ENCODE measurements at places on chromosomes 2 and 18. TPM values are rescaled to one million over a fixed set of nuclear protein-coding genes. Genes with fewer than 3 reads are reported as not detected.

The TTC21B gene
- total RNA-seq: 68.3 TPM

The IL18R1 gene
- under 0.01 TPM for total RNA-seq

The TUBA4B gene
- not detected for total RNA-seq

The COL4A4 gene
- 0.78 TPM for total RNA-seq

The SLC9A4 gene
- 0.62 TPM for total RNA-seq

The SERPINB2 gene
- total RNA-seq: 0.62 TPM

The DUSP2 gene
- total RNA-seq: 7.3 TPM

The R3HDM1 gene
- total RNA-seq: 360 TPM

The CPLX4 gene
- total RNA-seq: not detected

The COA5 gene
- 61.0 TPM for total RNA-seq

The LOXL3 gene
- total RNA-seq: 16.1 TPM

The EPAS1 gene
- total RNA-seq: 6.1 TPM

The PDIA6 gene
- 102 TPM for total RNA-seq

The FAM124B gene
- 7.8 TPM for total RNA-seq

The NEURL3 gene
- 0.16 TPM for total RNA-seq

The HOXD12 gene
- not detected for total RNA-seq

The SNED1 gene
- 3.3 TPM for total RNA-seq

The NIFK gene
- 51.6 TPM for total RNA-seq

The GPR148 gene
- total RNA-seq: 0.31 TPM

The ARHGEF4 gene
- 38.7 TPM for total RNA-seq

The RASGRP3 gene
- 11.1 TPM for total RNA-seq

The CDH2 gene
- 200 TPM for total RNA-seq

The CCDC178 gene
- 1.1 TPM for total RNA-seq

The DSC3 gene
- total RNA-seq: 0.78 TPM

The OTX1 gene
- 2.5 TPM for total RNA-seq

The RND3 gene
- 164 TPM for total RNA-seq

The TFPI gene
- total RNA-seq: 35.2 TPM

The OTOS gene
- total RNA-seq: 0.94 TPM

The SLC16A14 gene
- total RNA-seq: 66.8 TPM

The SIX2 gene
- total RNA-seq: 0.16 TPM

The EMILIN1 gene
- 4.5 TPM for total RNA-seq

The CTLA4 gene
- not detected for total RNA-seq

The SCYGR4 gene
- total RNA-seq: not detected

The MYCN gene
- 75.5 TPM for total RNA-seq

The SERPINB12 gene
- not detected for total RNA-seq

The CACNB4 gene
- 70.2 TPM for total RNA-seq

The MARCHF4 gene
- total RNA-seq: 8.7 TPM

The SERPINB11 gene
- not detected for total RNA-seq

The SOWAHC gene
- total RNA-seq: 44.0 TPM

The DYNAP gene
- total RNA-seq: not detected

The GRB14 gene
- total RNA-seq: 24.0 TPM

The VWA3B gene
- total RNA-seq: 0.31 TPM

The TMEM17 gene
- 6.4 TPM for total RNA-seq

The DLX1 gene
- total RNA-seq: 21.4 TPM

The ZNF521 gene
- total RNA-seq: 8.4 TPM

The COL4A3 gene
- 0.16 TPM for total RNA-seq

The KHK gene
- 6.2 TPM for total RNA-seq

The DNAJC27 gene
- total RNA-seq: 14.3 TPM

The GPR75 gene
- total RNA-seq: 15.8 TPM

The SERPINB10 gene
- total RNA-seq: not detected

The PROC gene
- total RNA-seq: not detected

The SLC4A3 gene
- total RNA-seq: 32.1 TPM

The SAG gene
- not detected for total RNA-seq
